H4 (cell line): ENCODE measurements at places on chromosomes 12 and 14. TPM values are rescaled to one million over a fixed set of nuclear protein-coding genes. Genes with fewer than 3 reads are reported as not detected.

- no peak for DNase-seq
These were observed 492.9 kb downstream of the VRK1 start for GRCh38 chr14:97290065-97290464.

DNA sequence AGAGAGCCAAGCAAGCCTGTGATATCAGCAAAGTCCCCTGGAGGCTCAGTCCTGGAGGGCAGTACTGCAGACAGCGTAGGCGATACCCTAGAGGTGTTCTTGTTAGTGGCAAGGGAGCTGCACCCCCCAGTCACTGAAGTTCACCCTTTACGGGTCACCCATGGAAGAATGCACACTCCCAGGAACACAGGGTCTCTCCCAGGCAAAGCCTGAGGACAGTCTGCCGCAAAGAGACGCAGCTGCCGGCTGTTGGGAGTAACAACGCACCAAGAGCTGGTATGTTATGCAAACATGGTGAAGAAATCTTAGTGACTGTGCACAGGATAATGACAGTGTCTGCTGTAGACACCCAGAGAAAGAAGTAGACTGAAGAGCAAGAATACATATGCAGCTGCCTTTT lies 43.5 kb upstream of the NOS1 start:
- DNase-seq, result no peak

GPR162 gene
- 8.5 and 13.8 TPM in 2 replicates for total RNA-seq

SAMD15 gene
- 2.1 and 3.6 TPM in 2 replicates for total RNA-seq

GRCh38 chr12:80432061-80432460 lies 12.0 kb upstream of the PTPRQ start:
- no peak for DNase-seq

DNA sequence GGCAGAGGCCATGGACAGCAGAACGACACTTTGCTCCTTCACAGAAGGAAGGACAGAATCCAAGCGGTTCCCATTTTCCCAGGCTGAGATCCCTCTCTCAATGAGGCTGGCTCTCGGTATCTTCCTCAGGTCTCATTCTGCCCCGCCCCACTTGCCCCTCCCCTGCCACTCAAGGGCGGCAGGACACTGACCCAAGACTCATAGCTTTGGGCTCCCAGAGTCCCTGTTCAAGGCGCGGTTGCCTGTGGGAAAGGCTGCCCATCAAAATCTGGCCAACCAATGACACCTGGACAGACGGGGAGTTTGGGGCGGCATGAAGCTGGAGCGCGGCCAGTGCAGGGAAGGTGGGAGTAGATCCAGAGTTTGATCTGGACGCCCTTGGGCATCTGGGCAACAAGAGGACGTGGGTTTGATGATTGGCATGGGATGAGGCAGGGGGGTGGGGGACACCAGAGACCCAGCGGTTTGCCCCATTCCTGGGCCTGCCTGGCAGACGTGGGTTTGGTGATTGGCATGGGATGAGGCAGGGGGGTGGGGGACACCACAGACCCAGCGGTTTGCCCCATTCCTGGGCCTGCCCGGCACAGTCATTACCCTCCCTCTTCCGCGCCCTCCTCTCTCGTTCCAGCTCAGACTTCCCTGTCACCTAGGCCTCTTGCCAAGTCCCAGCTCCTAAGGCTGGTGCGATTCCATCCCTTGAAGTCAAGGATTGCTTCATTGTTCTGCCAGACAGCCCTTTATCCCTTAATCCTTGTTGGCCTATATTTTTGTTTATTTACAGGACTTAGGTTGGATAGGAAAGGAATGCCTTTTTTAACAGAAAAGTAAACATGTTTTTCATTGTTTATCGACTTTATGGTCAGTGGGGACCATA lies 92.1 kb downstream of the NINJ2 start:
- peak; percentile 99 for DNase-seq
